Activated naive CD4-positive, alpha-beta T cell treated with anti-CD3 and anti-CD28 coated beads for 36 hours (primary cell): ENCODE measurements at places on chromosomes 2 and 18.

DNA sequence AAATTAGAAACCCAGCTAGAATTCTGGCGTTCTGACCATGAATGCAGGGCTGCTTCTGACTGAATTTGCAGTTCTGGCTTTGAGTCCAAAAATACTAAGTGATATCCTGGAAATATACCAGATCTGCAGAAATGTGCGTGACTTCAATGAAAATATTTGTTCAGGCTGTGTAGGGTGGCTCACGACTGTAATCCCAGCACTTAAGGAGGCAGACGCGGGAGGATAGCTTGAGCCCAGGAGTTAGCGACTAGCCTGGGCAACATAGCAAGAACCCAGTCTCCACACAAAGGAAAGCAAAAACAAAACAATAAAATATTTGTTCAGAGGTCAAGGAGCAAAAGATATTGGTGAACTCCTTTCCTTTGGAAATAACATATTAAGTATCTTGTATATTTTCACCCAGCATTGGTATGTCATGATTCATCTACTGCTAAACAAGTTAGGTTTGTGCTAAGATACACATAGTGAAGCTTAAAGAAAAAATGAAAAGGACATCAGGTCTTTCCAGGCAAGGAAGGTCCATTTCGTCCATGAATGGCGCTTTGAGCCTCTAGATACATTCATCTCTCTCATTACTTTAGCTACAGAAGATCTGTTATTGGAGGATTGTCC, 239.2 kb downstream of the CMPK2 start:
- no peak for DNase-seq

- DNase-seq: no peak
These were observed 237.7 kb downstream of the NYAP2 start for GRCh38 chr2:225637259-225637658.

- no peak for DNase-seq
These were observed 98.8 kb downstream of the CTAGE1 start for GRCh38 chr18:22318745-22319407.

DNA sequence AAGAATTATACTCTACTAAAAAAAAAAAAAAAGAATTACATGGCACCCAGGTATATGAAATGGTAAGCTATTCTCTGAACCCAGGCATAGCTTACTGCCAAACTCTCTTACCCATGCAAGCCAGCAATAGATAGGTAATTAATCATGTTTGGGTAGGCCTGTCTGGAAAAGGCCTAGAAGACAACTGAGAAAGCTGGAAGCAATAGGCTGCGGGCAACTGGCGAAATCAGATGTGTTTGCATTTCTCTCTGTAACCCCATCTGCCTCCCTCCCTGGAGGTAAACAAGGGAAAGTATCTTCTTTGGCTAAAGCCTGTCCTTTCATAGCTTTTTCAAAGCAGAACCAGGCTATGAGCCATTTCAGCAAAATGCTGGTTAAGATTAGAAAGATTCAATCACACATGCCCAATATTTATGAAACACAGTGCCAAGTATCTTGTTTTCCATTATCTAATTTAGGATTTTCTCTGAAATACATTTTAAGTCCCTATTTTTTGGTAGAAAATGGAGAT, 934.8 kb upstream of the DDX18 start:
- DNase-seq: no peak

DNA sequence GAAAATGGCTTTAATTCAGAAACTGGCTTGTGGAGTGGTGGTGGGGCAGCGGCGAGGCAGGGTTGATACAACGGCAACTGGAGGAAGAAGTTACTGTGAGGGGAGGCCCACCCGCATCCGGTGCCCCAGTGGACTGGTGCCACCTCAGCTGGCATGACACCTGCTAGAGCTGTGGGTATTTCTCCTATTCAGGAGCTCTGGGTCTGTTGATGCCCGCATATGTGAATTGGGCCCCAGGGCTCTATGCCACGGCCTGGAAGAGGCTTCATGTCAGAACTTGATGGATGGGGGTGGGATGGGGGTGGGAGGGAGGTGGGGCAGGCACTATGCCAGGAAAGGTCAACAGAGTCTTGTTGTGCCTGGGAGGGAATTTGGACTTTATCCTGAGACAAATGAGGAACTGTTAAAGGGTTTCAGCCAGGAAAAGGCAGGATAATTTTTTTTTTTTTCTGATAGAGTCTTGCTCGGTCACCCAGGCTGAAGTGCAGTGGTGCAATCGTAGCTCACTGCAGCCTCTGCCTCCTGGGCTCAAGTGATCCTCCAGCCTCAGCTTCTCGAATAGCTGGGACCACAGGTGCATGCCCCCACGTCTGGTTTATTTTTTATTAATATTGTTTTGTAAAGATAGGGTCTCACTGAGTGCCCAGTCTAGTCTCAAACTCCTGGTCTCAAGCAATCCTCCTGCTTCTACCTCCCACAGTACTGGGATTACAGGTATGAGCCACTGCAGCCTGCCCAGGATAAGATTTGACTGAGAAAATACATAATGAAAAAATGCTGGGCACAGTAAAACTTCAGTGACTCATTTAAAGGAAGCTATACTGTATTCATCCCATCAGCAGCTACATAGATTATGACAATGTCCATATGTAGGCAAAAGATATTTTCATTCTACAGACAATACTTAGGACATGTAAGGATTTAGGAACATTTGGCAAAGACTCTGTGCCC, 52.6 kb downstream of the SH2D6 start:
- DNase-seq: no peak

GRCh38 chr18:44679914-44680272, 795 bp upstream of the SETBP1 start:
- peak; percentile 42 for DNase-seq

DNA sequence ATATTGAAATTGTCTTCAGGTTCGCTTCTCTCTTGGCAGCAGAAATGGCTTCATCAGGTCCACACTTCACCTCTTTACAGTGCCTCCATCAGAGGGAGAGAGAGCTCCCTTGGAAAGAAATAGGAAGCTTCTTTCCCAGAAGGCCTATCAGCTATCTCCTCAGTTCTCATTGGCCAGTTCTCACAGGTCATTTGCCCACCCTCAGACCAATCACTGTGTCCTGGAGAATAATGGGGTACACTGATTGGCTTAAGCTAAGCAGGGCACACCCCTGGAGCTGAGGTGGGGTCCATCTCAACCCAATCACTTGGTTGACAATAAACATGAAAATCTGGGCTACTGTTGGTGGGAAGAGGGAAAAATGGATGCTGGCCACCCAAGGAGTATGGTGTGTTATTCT, 5.2 kb downstream of the GNLY start:
- no peak for DNase-seq

DNA sequence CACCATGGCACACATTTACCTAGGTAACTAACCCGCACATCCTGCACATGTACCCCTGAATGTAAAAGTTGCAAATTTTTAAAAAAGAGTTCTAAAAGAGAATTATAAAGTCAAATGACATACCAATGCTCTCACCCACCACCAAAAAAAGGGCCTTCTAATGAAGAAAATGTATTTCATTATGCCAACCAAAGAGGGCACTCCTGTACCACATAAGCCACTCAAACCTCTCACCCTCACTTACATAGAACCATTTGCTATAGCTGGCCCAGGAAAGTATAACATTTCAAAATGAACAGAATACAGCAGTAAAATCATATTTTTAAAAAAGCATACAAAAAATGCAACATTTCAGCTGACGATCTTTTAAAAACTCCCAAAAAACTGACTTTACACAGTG, 241.5 kb upstream of the PKDCC start:
- no peak for DNase-seq

DNA sequence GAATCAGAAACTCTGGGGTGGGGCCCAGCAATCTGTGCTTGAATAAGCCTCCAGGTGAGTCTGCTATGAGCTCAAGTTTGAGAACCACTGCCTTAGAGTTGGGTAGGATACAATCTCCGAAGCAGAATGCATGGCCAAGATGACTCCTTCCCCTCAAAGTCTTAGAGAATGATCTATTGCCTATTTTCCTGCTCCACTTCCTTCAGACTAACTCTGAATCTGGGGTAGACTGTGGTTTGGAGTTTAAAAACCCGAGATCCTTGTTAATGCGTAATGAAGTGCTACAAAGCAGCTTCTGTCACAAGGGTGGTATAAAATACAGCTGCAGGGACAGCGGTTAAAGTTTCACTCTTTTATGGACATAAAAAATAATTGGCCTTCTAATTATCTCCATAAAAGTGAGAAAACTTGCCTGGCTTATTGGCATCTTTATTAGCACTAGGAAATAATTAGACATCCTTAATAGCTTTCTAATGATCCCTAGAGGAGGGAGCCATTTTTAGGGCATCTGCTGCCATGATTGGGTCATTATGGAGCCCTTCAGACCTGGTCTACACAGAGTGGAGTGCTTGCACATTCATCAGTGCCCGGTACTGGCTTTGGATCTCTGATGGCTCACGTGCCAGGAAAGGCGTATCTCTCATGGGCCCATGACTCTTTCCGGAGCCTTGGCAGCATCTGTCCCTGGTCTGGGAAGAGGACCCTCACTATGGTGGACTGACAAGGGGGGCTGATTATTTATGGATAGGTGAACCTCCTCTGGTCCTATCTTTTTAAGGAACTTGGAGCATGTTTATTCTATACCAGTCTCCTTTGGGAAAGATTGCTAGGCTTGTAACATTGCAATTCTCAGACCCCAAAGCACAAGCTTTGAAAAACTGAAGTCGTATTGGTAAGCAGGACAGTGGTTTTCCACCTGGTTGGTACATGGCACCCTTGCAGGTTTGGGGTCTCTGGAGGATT, 28.2 kb downstream of the SIX2 start:
- DNase-seq: no peak

DNA sequence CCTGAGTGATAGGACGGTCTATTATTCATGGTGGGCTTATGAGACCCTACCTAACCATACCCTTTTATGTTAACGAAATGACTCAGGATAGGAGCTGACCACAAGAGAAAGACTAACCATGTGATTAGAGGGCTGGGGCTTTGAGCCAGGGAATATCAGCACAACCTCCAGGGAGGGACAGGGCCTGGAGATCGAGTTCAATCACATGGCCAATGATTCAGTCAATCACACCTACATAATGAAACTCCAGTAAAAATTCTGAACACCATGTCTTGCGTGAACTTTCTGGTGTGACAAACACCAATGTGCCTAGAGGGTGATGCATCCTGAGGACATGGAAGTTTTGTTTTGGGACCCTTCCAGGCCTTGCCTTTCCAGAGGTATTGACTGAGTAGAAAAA, 2.2 kb upstream of the TEX51 start:
- no peak for DNase-seq

DNA sequence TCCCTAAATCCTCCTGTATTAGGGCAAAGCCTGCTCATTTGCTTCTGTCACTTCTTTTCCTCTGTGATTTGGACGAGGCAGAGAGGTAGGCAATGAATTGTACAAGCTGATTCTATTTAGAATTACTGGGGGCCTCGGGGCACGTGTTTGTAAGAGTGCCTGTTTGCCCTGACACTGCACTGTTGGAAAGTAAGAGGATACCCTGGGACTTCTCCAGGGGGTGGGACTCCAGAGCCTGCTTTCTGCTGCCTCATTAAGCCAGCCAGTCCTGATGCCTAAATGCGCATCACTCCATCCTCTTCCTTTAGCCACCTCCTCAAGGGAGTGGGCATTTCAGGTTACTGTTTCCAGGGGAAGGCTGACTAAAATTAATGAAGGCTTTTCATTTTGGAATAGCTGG, 134.3 kb downstream of the TDRD15 start:
- DNase-seq: no peak

- DNase-seq: no peak
These were observed 272.3 kb downstream of the RAD51AP2 start for GRCh38 chr2:17245906-17246305.

- DNase-seq: peak; percentile 69
These were observed 113.7 kb downstream of the SPTBN1 start for GRCh38 chr2:54569745-54570301.

GRCh38 chr2:160225722-160226121, 25.6 kb upstream of the ITGB6 start:
- DNase-seq: no peak

GRCh38 chr2:79980816-79981215, 323.7 kb downstream of the LRRTM1 start:
- no peak for DNase-seq

DNA sequence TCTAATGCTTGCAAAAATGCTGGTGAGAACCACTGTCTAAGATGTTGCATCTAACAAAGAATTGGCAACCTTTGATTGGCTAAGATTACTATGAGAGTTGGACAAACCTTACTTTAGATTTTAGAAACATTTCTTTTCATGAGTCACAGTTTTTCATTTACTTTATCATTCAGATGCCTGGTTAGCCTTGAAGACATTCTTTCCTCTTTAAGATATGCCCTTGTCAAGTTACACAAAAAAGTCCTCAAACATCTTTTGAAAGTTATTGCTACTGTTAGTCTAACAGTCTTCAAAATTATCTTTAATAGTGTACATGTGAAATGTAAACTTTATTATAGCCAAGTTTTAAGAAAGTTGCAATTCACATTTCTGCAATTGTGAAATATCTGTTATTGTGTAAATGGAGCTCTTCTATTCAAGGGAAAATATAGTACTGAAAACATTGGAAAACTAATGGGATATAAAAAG, 276.3 kb downstream of the RND3 start:
- no peak for DNase-seq

DNA sequence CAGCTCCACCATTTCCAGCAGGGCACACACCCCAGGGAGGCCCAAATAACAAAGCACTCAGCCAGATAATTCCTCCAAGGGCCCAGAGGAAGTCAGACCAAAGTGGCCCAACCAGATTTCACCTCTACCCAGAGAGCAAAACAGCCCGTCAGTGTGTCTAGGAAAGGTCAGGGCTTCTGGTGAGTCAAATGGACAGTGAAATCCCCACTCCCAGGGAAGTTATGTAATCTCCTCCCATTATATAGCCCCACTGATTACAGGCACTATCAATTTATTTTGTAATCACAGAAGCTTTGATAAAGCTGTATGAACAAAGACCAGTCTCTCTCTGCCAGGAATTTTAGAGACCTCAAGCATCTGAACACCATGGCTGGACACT, 4.0 kb downstream of the B4GALT6 start:
- no peak for DNase-seq

DNA sequence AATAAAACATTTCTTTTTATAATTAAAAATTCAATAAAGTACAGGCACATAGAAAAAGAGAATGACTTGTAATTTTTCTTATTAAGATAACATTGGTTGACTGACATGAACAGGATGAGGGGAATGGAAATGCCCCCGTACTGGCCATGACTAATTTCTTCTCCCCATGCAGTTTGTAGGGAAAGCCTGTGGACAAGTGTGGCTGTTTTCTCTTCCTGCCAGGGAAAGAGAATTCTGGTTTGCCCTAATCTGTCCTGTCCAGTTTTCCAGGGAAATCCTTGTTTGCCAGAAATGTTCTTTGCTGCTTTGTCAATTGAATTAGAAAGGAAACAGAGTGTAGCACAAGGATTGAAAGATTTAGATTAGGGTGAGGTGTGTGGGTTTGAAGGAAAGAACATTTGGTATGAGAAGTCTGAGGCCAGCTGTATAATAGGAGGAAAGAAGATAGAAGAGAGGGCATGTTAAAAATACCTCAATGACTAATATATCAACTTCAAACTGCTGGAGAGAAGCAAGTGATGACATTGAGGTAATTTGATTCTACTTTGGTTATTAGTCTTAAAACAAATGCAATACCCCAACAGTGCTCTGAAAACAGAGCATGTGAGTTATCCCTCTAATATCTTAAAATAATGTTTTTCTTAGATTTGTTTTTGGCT, 593.9 kb upstream of the ZNF804A start:
- no peak for DNase-seq
